ENCODE measurements at places on chromosomes 16 and 17.

DNA sequence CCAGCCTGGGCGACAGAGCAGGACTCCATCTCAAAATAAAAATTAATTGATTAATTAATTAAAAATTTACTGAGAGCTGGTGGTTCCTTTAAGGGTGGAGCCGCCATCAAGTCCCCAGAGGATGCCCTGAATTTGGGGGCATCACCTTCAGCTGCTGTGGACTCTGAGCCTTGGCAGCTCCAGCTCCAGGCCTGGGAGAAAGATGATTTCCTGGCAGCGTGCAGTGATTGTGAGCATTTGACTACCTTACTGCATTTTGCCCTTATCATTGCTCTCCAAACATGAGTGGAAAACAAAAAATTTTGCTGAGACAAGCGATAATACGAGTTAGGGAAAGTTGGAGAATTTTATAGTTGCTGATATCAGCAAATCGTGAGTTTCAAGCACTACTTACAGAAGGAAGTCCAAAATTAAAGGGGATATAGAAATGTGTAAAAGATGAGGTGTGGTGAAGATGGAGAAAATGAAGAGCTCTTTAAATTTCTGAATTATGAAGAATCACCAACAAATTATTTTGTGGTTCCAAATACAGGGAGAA is 2.6 kb upstream of the ITGAD start:
- DNase-seq: no peak

DNA sequence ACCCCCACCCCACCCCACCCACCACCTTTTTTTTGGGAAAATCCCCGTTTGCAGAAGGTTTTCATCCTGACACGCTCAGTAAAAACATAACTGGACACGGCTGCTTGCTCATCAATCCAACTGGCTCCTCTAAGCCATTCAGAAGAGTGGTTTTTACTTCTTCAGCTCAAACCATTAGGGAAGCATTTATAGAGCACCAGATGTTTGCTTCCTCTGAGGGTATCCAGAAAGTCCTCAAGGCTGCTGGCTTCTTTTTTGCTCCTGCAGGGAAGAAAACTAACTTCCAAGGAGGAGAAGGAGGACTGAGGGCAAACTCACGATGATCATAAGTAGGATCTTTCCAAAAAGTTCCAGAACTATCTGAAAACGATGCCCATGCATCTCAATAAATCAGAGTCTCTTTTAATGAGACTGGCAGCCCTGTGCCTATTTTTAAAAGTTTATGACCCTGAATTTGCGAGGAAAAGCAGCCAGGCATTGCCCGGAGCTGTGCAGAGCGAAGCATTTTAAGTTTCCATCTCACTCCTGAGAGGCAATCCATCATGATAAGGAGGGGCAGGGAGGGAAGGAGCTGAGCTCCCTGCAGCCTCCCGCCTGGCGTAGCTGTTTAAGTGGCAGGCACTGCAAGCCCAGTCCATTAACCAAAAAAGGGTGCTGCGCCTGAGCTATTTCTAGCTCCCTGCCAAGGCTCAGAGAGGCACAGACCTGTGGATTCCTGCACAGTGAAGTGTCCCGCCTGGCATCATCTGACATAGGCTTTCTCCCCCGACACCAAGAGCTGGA is 146.3 kb upstream of the FOXF1 start:
- DNase-seq: no peak

GRCh38 chr16:67207249-67208091 is 8.5 kb downstream of the ELMO3 start:
- no peak for DNase-seq

DNA sequence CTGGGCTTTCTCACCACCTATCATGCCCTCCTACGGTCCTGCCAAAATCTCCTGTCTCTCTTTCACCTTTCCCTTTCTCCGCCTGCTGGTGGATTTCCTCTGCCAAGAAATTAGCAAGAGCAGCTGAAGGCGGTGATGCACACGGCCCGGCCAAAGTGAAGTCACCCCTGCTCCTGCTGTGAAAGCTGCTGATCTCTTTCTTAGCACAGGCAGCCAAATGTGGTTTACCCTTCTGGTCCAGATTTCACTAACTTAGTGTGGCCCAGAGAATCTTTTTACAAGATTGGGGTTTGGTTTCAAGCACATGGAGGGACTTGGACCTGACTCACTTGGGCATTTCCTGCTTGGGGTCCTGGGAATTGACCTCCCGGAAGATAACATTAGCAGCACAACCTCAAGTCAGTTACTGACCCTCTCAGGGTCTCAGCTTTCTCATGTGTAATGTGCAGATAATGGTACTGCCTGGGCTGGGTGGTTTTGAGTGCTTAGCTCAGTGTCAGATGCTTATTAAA is 155.7 kb downstream of the SOCS1 start:
- no peak for DNase-seq

- DNase-seq: peak; percentile 42
These were observed 4.7 kb upstream of the GFAP start for GRCh38 chr17:44919885-44920564.

DNA sequence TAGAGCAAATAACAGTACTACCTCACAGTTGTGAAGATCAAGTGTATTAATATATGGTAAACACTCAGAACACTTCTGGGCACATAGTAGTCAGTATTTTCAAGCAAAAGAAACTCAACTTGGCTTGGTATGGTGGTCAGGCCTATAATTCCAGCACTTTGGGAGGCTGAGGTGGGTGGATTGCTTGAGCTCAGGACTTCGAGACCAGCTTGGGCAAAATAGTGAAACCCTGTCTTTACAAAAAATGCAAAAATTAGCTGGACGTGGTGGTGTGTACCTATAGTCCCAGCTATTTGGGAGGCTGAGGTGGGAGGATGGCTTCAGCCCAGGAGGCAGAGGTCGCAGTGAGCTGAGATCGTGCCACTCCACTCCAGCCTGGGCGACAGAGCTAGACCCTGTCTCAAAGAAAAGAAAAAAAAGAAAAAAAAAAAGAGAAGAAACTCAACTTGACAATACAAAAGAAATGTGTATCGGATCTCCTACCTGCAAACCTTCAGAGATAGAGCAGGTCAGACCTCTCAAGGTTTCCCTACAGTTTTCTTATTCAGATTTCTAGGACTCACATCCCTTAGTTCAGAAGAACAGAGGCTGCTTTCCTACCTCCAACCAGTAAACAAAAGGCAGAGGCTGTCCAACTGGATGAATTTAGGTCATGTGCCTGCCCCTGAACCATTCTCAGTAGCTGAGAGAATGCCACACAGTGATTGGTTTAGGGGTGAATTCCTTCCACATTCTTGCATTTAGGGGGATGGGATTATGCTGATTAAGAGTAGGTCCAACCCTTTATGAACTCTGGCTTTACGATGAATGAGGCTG is 1.7 kb upstream of the KPNA2 start:
- no peak for DNase-seq

DNA sequence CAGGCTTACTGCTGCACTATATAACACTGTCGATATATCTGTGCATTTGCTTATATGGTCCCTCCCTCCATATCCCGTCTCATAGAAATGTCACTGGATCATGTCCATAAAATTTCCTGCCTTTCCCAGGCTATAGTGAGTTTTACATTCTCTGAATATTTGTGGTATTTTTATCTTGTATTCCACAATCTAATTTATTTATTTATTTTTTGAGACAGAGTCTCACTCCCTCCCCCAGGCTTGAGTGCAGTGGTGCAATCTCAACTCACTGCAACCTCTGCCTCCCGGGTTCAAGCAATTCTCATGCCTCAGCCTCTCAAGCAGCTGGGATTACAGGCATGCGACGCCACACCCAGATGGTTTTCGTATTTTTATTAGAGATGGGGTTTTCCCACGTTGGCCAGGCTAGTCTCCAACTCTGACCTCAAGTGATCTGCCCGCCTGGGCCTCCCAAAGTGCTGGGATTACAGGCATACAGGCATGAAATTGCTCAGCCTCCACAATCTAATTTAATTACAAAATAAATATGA is 12.9 kb downstream of the TRIM37 start:
- DNase-seq: no peak

DNA sequence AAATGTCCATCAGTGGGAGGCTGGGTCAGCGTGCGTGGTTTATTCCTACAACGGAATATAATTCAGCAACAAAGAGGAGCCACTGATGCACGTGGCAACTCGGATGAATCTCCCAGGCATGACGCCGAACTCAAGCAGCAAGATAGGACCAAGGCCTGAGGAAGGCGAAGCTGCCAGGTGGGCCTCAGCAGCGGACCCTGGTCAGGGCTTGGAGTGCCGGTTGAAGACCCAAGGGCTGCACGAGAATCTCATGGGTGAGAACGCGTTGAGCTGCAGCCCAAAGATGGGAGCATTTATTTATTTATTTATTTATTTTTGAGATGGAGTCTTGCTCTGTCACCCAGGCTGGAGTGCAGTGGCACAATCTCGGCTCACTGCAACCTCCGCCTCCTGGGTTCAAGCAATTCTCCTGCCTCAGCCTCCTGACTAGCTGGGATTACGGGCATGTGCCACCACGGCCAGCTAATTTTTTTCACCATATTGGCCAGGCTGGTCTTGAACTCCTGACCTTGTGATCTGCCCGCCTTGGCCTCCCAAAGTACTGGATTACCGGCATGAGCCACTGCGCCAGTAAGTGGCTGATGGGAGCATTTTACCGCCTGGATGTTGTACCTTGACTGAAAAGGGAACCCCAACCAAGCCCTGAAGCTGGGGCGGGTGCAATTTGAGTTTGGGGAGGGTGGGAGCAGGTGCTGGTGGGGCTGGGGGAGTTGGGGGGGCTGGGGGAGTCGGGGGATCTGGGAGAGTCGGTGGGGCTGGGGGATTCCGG is 18.1 kb upstream of the BAHCC1 start:
- DNase-seq: no peak

- peak; percentile 32 for DNase-seq
These were observed 73.5 kb downstream of the GOSR1 start for GRCh38 chr17:30550512-30551273.

- DNase-seq: no peak
These were observed 82.1 kb downstream of the TIMM22 start for GRCh38 chr17:1078831-1079561.

DNA sequence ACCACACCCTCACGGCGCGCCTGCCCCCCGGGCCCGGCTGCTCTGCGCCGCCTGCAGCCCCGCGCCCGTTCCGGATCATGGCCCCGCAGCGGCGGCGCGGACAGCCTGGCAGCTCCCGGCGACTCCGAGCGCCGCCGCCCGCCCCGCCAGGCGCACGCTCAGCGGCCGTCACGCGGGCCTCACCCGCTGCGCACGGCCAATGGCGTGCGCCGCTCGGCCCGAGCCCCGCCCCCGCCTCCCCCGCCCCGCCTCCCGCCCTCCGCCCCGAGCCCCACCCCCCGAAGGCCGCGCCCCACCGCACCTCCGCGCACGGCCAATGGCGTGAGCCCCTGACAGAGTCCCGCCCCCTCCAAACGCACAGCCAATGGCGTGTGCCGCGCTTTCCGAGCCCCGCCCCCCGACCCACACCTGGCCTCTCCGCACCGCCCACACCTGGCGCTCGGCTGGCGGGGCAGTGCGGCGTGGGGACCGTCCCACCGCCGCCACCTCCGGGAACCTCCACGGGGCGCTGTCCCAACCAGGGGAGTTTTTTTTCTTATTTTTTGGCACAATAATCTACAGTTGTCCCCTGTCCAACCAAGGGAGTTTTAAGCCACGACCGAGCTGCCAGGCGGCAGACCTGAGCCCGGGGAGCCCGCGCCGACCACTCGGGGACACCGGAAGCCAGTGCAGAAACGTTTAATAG is at the start of gene PCYT2:
Gene PCYT2 (minus strand): TSS at position 123 of the 685 bp plus-strand sequence. CDS start 44 bp downstream, at position 79.
- peak; percentile 84 for DNase-seq

GRCh38 chr16:67398546-67399217 is 5.4 kb upstream of the TPPP3 start:
- DNase-seq: no peak

DNA sequence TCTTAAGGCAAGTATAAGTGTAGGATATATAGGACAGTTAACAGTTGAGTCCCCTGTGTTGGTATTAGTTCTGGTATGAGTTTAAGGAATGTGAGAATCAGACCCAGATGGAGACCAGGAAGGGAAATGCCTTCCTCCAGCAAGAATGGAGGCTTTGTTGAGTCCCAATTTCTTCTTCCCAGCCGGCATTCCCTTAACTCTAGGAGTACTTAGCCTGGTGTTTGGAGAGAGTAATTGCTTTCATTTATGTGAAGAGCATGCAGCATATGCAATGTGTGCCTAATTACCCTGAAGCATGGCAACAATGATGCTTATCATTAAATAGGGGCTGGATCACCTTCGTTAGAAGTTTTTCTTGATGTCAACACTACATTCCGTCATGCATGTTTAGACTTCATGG is 225.9 kb upstream of the XYLT1 start:
- no peak for DNase-seq

DNA sequence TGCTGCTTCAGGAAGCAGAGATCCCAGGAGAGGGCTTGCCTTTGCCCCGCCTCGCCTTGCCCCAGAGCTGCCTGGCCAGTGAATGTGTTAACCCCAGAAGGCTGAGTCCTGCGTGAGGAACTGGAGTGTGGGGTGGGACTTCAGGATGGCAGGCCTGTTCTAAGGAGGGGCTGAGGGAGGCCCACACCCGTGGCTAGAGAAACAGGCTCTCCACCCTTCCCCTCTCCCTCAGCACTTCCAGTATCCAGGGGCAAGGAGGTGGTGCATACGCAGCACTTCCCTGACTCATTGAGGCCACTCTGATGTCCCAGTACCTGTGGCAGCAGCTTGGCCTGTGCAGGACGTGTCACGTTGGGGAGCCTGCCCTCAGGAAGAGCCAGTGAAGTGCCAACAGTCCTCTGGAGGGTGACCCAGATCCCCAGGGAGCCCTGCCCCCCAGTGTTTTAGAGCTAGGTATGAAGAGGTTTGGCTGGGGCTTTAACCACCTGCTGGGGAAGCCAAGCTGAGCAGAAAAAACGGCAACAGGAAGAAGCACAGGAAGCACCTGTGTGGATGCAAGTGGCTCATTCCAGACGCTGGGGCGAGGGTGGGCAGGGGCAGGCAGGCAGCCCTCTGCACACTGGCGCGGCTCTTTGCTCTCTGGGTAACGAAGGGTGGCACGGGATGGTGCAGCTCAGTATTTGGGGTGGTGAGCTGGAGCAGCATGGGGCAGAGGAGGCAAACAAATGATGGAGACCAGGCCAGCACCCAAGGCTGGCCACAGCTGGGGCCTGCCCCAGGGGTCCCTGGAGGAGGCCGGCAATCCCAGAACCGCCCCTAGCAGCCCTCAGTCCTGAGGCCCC is 14.7 kb upstream of the CTCF start:
- DNase-seq: peak; percentile 60

DNA sequence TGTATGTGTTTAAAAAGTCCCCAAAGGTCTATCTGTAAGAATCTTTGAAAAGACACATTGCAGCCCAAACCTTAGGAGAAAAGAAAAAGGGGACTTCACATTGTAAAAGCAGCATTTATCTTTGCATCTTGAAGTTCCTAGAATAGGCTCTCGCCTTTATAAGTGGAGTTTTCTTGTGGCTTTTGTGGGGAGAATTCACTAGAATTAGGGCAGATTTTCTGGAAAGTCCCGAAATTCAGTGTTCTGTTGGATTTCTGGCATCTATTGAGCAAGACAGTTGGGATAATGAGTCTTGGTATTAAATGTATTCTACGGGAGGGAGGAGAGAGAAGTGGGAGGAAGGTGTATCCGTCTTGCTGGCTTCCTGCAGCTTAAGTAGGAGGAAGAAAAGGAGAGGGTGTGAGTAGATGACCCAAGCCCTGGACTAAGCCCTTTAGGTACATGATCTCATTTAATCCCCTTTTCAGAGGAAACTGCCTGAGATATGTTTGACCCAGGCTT is 62.6 kb downstream of the PRKCA start:
- DNase-seq: no peak

- DNase-seq: no peak
These were observed 93.7 kb downstream of the PMP22 start for GRCh38 chr17:15171167-15172047.

Data from activated B cell treated with CpG ODN at 0.5 μM for 24 hours (primary cell).